Effector CD8-positive, alpha-beta T cell (primary cell): ENCODE measurements at places on chromosomes 13 and 19.
A peak's percentile ranks its signal among the peaks of the same experiment; 100 is the strongest.

GRCh38 chr13:101915331-101915730 lies 462.9 kb downstream of the ITGBL1 start:
- no peak for DNase-seq

- no peak for DNase-seq
Measured at GRCh38 chr13:45396533-45397095, 21.6 kb downstream of the SLC25A30 start.

DNA sequence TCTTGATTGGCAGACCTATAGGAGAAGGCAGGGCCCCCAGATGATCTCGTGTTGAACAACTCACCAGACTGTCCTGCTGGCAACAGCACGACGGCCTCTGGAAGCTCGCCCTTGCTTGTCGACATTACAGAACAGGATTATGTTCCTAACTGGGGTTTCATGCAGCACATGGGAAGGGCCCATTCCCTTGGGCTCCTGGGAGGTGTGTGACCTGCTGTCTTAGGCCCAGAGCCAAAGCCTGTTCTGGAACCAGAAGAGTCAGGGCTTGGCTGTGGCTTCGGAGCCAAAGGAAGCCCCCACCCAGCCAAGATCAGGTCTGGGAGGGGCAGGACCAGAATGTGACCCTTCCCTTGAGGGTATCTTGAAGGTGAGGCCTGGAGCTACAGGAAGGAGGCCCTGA lies 36.9 kb downstream of the RGCC start:
- no peak for DNase-seq

DNA sequence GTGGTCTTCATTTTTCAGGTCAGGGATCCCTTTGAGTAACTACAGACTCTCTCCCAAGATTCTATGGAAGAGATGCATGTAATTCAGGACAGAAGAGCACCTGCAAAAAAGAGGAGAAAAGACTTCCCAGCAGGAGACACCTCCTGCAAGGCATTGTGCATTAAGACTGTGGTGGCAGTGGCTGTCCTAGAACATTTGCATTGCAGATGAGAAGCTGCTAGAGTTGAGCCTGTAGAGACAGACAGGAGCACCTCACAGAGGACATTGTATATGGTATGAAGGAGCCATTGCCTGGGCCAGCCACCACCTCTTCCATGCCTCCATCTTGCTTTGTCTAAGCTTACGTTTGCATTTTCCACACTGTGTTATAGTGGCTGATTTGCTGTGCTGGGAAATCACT lies 11.2 kb upstream of the MYO16 start:
- DNase-seq, result no peak

DNA sequence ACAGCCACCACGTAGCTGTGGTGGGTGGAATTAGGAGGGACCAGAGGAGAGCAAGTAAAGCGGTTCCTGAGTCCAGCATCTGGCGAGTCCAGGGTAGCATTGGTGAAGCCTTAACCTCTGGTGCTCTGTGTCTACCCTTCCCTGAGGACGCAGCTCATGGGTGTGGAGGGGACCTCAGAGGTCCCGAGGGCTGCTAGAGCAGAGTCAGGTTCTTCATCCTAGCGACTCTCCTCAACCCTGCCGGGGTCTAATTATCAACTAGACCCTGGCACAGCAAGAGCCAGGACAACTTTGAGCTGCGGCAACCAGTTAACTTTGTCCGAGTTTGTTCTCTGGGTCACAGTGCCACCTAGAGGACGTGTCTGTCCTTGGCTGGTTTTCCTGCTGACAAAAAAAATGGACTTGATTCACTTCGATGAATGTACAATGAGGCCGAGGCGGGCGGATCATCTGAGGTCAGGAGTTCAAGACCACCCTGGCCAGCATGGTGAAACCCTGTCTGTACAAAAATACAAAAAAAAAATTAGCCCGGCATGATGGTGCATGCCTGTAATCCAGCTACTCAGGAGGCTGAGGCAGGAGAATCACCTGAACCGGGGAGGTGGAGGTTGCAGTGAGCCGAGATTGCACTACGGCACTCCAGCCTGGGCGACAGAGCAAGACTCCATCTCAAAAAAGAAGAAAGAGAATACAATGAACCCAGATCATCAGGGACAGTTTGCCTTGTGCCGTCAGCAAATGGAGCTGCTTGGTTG lies 25.0 kb downstream of the TSSK6 start:
- DNase-seq, result peak; percentile 67

GRCh38 chr19:39566064-39566463 lies 26.1 kb upstream of the EID2 start:
- no peak for DNase-seq

DNA sequence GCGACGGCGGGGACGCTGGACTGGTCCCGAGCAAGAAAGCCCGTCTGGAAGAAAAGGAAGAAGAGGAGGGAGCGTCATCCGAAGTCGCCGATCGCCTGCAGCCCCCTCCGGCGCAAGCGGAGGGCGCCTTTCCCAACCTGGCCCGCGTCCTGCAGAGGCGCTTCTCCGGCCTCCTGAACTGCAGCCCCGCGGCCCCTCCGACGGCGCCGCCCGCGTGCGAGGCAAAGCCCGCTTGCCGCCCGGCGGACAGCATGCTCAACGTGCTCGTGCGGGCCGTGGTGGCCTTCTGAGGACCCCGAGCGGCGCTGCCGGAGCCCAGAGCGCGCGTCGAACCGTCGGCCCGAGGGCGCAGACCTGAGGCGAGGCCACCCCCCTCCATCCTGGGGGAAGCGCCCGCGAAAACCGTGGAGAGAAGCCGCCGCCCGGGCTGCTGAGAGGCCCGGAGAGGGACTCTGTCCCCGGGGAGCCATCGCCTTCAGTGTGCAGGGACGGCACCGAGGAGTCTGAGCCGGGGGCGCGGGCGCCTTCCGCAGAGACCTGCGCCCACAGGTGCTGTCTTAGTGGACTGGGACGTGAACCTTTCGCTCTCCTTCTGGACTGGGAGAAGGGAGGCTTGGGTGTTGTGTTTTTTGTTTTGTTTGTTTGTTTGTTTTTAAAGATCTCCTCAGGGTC lies 3.5 kb downstream of the IER2 start:
- peak; percentile 28 for DNase-seq

DNA sequence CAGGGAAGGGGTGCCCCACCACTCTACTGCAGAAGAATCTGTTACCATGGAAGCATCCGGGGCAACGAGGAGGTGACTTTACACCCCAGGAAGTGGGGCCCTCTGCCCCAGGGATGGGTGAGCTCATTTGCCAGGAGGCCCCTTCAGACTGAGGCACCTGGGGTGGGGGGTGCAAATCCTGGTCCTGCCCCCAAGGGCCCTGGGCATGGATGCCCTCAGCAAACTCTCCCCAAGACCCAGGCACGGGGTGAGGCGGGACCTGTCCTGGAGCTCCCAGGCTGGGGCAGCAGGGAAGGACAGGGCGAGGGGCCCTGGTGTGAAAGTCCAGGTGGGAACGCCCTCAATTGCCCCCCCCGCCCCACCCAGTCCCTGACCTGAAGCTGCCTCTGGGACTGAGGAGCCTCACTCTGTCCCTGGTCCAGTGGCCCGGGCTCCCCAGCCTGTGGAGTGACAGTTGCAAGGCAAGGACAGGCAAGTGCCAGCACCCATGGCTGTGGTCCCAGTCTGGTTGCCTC lies 52.5 kb downstream of the C1QTNF9 start:
- no peak for DNase-seq

GRCh38 chr13:102103469-102103868 lies 298.4 kb downstream of the FGF14 start:
- DNase-seq, result no peak

- DNase-seq, result no peak
Measured at GRCh38 chr13:28412981-28413380, 81.9 kb downstream of the FLT1 start.

- DNase-seq, result no peak
Measured at GRCh38 chr13:79457948-79458347, 23.0 kb upstream of the NDFIP2 start.

DNA sequence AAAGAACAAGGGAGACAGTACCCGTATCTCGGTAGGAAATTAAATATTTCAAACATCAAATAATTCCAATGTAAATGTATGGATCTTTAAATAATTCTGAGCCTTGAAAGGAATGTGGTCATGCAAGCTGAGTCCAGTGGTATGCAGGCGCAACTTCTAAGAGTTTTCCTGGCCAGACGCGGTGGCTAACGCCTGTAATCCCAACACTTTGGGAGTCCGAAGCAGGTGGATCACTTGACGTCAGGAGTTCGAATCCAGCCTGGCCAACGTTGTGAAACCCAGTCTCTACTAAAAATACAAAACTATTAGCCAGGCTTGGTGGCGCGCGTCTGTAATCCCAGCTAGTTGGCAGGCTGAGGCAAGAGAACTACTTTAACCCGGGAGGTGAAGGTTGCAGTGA lies 1.1 kb upstream of the ZNF845 start:
- no peak for DNase-seq

- no peak for DNase-seq
Measured at GRCh38 chr13:98222081-98222554, 45.0 kb upstream of the RNF113B start.

DNA sequence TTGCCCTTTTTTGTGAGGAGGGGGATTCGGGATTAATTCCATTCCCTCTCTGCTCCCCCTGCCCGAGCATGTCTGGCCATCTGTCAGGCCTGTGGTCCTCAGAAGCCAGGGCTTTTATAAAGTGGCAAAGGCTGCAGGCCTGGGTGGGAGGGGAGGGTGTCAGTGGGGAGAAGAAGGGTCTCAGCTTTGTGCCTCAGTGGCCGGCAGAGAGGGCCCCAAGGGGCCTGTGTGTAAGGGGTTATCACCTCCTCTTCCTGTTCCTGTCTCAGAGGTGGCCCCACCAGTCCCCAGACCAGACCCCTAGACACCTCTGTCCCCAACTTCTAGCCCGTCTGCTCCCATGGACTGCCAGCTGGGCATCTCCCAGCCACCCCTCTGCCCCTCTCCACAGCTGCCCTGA lies 3.4 kb upstream of the NUMBL start:
- DNase-seq, result no peak

DNA sequence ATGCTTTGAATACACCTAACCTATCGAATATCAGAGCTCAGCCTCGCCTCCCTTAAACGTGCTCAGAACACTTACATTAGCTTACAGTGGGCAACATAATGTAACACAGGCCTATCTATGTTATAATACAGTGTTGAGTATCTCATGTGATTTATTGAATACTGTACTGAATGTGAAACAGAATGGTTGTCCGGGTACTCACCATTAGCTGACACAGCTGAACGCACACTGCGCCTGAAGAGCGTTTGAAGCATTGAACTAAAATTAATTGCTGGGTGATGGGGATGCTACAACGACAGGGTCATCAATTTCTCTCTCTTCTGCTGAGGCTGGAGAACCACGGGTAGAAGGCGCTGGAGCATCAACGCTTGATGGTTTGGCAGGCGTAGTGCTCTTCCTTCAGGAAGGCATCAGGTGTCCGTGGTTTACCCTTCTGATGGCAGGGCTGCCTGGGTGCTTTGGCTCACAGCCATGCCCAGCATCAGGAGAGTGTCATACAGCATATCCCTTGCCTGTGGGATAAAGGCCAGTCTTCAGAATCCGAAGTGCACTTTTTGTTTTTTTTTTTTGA lies 46.9 kb upstream of the UBE2L5 start:
- no peak for DNase-seq

- DNase-seq, result no peak
Measured at GRCh38 chr13:60716313-60716712, 319.3 kb downstream of the TDRD3 start.
